ENCODE measurements at places on chromosomes 16 and 17.

- DNase-seq, result no peak
Observed at GRCh38 chr17:81716674-81716996, 4.6 kb downstream of the SLC25A10 start.

GRCh38 chr16:25066426-25066746 is 45.2 kb upstream of the LCMT1 start:
- no peak for DNase-seq

- no peak for DNase-seq
Observed at GRCh38 chr17:72004611-72005331, 116.0 kb upstream of the SOX9 start.

GRCh38 chr17:50099003-50099402 is 3.9 kb downstream of the PDK2 start:
- DNase-seq, result no peak

GRCh38 chr16:54006693-54007092 is 279.9 kb downstream of the IRX3 start:
- DNase-seq, result no peak
